Tibial nerve (tissue), 4 donors: ENCODE measurements at places on chromosomes 7 and 10.

GRCh38 chr7:114472896-114473512 lies 58.4 kb downstream of the FOXP2 start:
- no peak for DNase-seq

GRCh38 chr7:77338260-77338659 lies 77.9 kb downstream of the GSAP start:
- no peak for DNase-seq

DNA sequence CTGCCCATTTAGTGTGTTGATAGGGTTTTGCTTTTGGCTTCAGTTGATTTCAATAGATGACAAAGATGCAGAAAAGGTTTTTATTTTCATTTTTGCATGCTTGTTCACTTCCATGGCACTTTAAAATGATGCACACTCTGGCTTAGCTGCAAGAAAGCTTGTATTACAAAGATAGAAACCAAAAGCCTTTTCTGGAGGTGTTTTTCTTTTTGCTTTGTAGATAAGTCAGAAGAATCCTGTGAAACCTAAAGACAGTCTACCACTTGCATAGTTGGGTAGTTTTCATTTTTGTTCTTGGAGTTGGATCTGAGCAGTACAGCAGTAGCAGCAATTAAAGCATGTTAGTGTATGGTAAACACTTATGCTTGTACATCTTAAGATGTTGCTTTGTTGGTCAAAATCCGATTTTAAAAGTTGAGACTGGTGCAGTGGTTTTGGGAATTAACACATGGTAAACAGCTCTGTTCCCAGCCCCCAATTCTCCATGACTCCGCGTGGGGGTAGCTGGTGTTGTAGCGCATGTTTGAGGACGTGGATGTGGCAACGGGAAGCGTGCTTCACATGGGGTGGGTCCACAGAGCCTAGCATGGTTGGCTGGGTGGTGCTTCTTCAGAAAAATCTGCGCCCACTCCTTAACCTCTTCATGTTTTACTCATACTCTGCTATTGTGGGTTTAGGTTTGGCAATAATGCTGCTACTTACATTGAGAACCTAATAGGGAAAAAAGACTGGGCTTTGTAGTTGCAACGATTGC lies 19.8 kb downstream of the CCNY start:
- no peak for DNase-seq

DNA sequence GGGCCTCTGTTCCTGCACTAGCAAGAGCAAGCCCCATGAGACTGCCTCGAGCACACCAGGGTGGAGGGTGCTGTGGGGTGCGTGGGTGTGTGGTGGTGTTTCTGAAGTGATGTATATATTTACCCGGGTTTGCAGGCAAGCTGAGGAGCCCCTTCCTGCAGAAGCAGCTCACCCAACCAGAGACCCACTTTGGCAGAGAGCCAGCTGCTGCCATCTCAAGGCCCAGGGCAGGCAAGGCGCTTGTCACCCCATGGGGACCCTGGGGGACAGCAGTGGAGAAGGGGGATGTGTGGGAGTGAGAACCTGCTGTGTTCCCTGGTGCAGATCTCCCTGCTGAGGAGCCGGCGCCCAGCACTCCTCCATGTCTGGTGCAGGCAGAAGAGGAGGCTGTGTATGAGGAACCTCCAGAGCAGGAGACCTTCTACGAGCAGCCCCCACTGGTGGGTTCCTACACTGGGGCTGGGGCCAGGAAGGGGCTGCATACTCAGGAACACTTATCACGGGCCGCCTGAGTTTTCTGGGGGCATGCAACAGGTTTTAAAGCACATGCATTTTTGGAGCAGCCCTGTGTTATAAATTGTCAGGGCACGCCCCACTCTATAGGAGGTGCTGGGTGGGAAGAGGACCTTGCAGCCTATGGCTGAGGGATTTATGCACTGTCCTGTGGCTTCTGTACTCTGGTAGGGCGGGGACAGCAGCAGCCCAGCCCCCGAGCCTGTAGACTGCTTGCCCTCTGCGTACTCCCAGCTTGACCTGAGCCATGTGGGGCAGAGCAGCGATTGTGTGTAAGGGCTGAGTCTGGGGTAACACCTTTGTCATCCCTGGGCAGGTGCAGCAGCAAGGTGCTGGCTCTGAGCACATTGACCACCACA lies 5.9 kb downstream of the PGAM2 start:
- no peak for DNase-seq

GRCh38 chr7:142024547-142024946 lies 28.9 kb downstream of the MGAM start:
- no peak for DNase-seq

DNA sequence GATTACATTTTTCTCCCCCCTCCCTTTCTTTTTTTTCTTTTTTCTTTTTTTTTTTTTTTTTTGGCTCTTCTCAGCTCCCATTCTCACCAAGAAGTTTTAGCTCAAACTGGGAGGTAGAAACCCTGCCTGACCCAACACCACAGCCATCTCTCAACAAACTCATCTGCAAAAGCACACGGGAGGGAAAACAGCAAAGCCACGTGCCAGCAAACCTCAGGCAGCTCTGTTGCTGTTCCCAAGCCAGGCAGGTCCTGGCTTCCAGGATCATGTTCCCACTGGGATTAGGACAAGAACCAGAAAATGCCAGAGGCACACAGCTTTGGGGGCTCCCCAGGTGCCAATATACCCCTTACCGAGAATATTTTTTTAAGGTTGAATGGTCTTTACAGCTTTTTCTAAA lies 56.7 kb downstream of the ITIH5 start:
- DNase-seq, result no peak

DNA sequence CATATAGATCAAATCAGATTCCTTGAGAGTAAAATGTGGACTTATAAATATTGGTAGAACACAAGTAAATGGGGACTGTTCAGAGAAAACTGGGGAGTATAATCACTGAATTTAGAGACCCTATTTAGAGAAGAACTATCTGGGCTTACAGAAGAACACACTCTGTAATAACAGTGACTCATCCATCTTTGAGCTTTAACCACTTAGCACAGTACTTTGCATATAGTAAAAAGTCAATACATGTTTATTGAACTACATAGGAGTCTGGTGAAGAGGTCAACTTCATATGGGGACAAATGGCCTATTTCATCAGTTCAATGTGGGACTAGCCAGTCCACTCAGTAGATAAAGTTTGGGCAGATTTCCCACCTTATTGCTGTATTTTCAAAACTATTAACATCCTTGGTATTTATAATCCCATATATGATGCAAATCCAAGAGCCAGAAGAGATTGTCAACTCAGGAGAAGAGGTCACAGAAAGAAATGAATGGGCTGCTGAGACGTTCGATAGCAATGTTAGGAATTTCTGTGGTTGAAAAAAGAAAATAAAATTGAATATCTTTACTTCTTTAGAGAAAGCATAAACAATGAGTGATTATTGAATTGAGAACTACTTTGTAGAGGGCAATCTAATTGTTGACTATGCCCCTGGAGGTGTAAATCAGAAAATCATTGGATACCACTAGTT lies 119.3 kb upstream of the CACNA2D1 start:
- no peak for DNase-seq

- peak; percentile 54 for DNase-seq
These were observed 202.1 kb downstream of the PRPF18 start for GRCh38 chr10:13788711-13789447.

GRCh38 chr7:27117887-27118491 lies 12.6 kb downstream of the HOXA4 start:
- no peak for DNase-seq

- DNase-seq, result no peak
These were observed 13.3 kb downstream of the GPR37 start for GRCh38 chr7:124752310-124752709.

DNA sequence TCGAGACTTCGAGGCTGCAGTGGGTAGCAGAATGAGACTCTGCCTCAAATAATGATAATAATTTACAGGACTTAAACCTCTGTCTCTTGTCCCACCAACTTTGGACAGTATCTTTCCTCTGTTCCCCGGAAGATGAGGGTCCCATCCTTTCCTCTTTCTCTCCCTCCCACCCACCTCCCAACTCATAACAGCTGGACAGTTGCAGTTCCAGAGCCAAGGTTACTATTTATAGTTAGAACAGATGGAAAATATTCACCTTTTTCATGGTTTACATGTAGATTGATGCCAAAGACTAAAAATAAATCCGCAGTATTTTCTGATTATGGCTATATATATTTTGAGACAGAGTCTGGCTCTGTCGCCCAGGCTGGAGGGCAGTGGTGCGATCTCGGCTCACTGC lies 31.6 kb upstream of the SUN1 start:
- DNase-seq, result no peak

- no peak for DNase-seq
These were observed 304.2 kb downstream of the SDK1 start for GRCh38 chr7:3605222-3605621.

GRCh38 chr7:80428161-80429054 lies 83.5 kb downstream of the GNAT3 start:
- no peak for DNase-seq

GRCh38 chr10:6232225-6232807 lies 29.6 kb downstream of the PFKFB3 start:
- DNase-seq, result no peak

DNA sequence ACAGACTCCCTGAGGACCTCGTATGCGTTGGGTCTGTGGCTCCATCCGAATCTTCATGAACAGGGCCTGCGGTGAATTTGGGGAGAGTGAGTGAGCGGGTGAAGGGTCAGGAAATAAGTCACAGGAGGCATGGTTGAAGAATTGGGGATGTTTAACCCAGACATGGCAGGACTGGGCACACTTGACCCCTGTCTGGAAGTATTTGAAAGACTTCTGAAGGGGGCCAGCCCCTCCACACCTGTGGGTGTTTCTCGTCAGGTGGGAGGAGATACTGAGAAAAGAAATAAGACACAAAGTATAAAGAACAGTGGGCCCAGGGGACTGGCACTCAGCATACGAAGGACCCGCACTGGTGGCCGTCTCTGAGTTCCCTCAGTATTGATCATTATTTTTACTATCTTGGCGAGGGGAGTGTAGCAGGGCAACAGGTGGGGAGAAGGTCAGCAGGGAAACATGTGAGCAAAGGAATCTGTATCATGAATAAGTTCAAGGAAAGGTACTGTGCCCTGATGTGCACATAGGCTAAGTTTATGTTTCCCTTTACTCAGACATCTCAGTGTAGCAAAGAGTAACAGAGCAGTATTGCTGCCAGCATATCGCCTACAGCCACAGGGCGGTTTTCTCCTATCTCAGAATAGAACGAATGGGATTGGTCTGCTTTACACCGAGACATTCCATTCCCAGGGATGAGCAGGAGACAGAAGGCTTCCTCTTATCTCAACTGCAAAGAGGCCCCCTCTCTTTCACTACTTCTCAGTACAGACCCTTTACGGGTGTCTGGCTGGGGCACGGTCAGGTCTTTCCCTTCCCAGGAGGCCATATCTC lies 38.2 kb upstream of the PFKFB3 start:
- DNase-seq, result no peak

DNA sequence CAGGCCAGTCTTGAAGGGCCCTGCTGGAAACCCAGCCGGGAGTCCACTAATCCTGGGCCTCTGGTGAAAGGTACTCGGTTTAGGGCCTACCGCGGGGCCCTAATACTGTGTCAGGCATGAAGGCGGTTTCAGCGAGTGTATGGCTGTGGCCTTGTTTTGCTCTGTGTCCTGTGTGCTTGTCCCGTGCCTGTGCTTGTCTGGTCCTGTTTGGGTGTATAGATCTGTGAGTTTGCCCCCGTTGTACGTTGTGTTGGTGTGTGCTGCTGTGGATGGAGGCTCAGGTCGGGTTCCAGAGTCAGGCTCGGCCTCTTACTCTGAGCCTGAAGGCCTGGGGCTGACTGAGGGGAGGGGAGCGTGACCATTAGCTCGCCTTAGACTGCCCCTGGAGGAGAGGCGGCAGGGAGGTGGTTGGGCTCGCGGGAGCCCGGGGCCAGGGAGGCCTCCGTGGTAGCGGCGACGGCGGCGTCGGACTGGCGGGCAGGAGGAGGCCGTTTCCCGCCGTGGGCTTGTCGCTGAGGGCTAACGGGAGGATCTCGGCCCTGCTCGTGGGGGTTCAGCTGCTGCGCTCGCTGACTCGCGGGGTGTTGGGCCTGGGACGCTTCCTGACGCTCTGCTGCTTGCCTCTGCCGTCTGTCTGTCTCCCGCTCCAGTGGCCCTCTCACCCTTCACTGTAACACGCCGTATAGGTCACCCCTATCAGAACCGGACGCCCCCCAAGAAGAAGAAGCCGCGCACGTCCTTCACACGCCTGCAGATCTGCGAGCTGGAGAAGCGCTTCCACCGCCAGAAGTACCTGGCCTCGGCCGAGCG lies 2.6 kb downstream of the TLX1 start:
- no peak for DNase-seq

DNA sequence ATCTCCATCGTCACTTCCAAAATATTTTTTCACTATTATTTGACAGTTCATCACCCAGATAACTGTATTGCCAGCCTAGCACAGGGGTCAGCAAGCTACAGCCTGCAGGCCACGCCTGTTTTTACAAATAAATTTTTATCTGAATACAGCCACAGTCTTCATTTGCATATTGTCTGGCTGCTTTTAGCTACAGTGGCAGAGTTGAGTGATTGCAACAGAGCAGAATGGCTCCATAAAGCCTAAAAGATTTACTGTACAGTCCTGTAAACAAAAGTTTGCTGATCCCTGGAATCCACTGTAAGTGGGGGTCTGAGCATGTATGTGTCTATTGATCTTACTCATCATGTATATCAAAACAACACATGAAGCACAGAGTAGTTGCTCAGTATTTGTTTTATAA lies 45.9 kb upstream of the GNAI1 start:
- DNase-seq, result no peak

DNA sequence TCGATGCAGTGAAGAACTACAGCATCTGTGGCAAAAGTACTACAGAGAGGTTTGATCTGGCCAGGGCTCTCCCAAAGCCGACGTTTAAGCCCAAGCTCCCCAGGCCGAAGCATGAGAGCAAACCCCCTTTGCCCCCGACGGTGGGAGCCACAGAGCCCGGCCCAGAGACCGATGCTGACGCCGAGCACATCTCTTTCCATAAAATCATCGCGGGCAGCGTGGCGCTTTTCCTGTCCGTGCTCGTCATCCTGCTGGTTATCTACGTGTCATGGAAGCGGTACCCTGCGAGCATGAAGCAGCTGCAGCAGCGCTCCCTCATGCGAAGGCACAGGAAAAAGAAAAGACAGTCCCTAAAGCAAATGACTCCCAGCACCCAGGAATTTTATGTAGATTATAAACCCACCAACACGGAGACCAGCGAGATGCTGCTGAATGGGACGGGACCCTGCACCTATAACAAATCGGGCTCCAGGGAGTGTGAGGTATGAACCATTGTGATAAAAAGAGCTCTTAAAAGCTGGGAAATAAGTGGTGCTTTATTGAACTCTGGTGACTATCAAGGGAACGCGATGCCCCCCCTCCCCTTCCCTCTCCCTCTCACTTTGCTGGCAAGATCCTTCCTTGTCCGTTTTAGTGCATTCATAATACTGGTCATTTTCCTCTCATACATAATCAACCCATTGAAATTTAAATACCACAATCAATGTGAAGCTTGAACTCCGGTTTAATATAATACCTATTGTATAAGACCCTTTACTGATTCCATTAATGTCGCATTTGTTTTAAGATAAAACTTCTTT lies 2.3 kb downstream of the LRRTM3 start:
- DNase-seq, result no peak
